ENCODE measurements at places on chromosomes 6 and 20.

- no peak for DNase-seq
Observed at GRCh38 chr6:70844301-70844700, 112.6 kb downstream of the B3GAT2 start.

DNA sequence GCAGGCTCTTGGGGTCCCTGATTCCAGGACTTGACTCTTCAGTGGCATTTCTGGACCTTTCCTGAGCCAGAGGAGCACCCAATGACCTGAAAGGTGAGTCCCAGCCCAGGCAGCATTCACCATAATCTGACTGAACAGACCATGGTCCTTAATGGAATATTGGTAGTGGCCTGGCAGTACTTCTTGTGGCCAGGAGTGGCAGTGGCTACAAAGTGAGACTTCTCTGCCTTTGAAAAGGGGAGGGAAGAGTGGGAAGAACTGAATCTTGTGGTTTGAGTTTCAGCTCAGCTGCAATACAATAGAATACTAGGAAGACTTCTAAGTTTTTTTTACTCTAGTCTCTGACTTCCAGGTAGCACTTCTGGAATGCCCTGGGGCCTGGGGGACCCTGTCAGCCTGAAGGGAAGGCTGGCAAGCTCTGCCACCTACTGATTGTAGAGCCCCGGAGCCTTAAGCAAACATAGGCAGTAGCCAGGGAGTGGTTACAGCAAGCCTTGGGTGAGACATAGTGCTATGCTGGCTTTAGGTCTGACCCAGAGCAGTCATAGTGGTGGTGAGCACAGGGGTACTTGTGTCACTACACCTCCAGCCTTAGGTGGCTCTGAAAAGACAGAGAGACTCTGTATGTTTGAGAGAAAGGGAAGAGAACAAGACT lies 674.2 kb upstream of the MANEA start:
- DNase-seq: no peak

DNA sequence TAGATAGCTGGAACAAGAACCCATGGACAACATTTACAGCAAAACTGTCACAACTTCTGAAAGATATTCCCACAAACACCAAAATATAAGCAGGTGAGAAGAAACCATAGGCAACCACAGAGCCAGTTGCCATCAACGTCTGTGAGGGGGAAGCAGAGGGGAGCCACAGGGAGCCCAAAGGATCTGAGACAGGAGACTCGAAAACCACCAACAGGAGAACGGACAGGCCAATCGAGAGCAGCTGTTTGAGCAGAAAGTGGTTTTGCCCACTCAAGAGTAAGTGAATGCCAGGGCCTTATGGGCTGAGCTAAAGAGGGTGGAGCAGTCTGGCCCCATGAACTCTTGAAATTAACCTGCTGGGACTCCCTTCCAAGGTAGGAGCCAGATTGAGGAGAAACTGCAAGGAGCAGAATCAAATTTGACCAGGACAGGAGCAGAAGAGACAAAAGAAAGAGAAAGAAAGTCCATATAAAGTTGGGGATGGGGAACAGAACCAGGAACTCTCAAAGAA lies 195.4 kb downstream of the ANKRD60 start:
- no peak for DNase-seq

- DNase-seq: peak; percentile 33
Observed at GRCh38 chr6:13427801-13428582, 59.4 kb downstream of the GFOD1 start.

- DNase-seq: no peak
Observed at GRCh38 chr6:80594461-80594860, 488.0 kb downstream of the BCKDHB start.

GRCh38 chr6:165543781-165544180 lies 119.3 kb downstream of the PDE10A start:
- no peak for DNase-seq

DNA sequence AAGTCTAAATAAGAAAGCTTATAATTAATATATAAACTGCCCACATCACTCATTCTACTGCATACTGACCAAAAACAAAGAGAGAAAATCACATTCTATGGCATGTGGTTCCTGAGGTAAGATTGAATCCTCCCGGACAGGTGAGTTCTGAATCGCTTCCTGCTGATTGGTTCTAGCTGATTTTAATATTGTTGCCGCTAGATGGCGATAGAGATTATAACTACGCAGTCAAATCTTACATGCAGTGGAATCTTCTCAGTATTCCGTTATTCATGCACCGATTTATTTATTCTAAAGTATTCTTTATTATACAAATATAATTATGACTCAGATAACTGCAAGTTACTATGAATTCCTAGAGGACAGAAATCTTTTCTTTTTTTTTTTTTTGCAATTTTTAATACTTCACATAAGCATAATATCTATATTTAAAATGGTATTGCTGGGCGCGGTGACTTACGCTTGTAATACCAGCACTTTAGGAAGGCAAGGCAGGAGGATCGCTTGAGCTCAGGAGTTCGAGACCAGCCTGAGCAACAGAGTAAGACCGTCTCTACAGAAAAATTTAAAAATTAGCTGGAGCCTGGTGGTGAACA lies 24.2 kb upstream of the TMX4 start:
- DNase-seq: no peak

DNA sequence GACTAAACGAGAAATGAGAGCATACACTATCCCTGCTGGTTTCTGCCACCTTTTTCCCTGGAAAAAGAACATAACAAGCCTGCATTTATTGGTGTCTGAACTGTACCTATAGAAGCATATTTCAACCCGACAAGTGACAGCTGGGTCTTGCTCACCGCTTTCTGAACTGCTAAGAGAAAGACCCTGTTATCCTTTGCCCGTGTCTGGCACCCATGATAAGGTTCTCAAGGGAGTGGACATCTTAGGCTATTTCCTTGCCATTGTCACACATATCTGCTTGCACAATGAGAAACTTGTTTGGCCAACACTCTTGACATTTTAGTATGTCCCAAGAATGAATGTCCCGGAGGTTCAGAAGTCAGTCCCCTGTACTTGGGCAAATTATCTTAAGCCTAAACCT lies 19.3 kb downstream of the RIPOR2 start:
- no peak for DNase-seq

DNA sequence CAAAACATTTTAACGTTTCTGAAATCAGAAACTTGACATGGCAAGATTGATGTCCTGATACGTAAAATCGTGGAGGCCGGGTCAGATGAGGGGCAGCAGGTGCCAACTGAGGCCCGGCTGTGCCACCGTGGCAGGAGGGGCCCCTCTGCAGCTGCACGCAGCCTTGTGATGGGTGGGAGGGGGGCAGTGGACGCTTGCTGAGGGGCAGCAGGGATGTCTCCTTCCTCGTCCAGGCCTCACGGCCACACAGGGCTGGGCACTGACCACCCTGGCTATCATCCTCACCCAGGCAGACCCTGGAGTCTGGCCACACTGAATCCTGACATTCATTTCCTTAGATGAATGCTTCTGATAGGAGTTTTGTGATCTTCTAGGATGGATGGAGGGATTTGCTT lies 114.7 kb downstream of the ERMARD start:
- no peak for DNase-seq

- no peak for DNase-seq
Observed at GRCh38 chr6:117615750-117616390, 13.6 kb upstream of the GOPC start.

DNA sequence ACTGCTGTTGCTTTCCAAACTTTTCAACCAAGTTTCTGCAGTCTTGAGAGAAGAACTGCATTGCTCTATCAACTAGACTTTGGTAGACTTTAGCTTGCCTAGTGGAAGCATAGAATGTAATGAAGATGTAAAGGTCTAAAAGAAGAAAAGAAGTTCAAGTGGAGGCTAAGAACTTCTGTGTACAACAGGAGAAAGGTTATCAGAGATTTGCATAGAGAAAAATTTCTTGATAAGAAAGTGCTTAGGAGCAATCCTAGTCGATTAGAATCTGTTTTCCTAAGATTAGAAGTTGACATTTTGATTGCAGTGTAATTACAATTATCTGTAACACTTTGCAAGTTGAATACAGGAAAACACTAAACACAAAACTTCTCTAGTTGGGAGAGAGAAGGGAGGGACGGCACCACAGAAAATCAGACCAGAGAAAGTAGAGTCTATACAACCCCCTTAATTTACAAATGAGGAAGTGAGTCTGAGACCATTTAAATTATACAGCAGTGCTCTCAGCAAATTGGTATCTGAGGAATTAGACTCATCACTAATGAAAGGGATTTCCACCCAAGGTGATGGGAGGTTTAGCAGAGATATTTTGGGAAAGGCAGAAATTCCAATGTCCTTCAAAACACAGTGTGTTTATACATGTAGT lies 194.3 kb upstream of the MARCKS start:
- no peak for DNase-seq

- DNase-seq: no peak
Observed at GRCh38 chr20:43976547-43976946, 61.9 kb downstream of the TOX2 start.

DNA sequence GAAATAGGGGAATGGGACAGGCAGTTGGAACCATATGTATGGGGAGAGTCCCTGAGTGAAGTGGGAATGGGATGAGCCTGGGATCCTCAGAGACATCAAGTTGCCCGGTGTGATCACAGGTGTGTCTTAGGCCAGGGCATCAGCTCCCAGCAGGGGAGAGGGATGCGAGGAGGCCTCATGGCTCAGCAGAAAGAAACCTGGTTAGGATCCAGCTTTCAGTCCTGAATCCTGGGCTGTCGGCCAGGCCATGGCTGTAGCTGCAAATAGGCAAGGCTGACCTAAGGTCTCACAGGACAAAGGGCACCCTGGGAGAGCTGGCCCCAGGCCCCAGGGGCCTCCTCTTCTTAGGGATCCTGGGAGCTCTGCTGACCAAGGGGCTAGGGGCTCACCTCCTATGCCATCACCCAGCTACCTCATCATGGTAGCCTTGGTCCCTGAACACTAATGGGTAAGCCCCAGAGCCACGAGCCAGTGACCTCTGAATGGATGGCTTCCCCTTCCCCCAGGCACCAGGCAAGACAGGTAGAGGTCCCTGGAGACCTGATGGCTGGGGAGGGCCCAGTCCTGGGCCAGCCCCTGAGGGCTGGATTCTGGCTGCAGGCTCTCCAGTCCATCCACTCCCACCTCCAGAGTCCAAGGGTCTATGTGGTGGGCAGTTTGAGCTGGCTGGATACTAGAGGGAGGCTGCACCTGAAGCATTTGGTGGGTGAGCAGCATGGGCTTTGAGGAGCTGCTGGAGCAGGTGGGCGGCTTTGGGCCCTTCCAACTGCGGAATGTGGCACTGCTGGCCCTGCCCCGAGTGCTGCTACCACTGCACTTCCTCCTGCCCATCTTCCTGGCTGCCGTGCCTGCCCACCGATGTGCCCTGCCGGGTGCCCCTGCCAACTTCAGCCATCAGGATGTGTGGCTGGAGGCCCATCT lies at the start of gene SLC22A7:
Gene SLC22A7 (plus strand): TSS at position 617 of the 921 bp plus-strand sequence. CDS start 99 bp downstream, at position 716.
- no peak for DNase-seq

- no peak for DNase-seq
Observed at GRCh38 chr6:158471339-158471738, 88.6 kb upstream of the TMEM181 start.

DNA sequence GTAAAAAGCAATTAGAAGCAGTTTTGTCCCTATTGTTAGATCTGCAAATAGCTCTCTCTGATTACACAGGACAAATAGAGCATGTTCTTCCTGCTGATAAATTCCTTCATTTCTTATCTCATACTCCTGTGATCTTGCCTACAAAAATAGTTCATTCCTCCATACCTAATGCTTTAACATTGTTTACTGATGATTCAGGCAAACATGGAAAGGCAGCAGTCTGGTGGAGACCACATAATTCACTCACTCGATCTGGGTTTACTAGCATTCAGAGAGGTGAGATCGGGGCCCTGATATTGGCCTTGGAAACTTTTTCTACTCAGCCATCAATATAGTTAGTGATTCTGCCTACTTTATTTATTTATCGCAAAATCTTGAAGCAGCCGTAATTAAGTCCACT lies 20.2 kb downstream of the HLA-DPA1 start:
- no peak for DNase-seq

DNA sequence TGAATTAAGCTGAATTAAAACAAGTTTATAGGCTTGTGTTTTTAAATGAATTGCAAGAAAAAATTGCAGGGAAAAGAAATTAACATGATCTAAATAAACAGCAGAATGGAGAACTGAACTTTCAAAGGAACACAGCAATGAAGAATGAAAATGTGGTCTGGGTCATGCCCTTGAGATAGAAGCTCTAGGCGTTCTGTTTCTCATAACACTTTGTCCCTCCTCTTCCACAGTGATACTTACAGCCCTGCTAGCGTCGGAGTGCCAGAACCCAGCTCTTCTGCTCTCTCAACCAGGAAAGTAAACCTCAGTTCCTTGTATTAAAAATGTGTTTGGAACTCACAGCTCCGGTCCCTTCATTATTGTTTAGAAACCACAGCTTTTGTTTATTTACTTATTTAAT lies 11.4 kb downstream of the HMGCLL1 start:
- no peak for DNase-seq

Measured in activated naive CD4-positive, alpha-beta T cell (primary cell).